ENCODE measurements at places on chromosomes 12 and 14. TPM values are rescaled to one million over a fixed set of nuclear protein-coding genes. Genes with fewer than 3 reads are reported as not detected.

Gene PPHLN1
- 30.4 TPM for polyA plus RNA-seq

Gene IGFBP6
- 75.0 TPM for polyA plus RNA-seq

Gene HOXC6
- 0.24 TPM for polyA plus RNA-seq

Gene KRT3
- not detected for polyA plus RNA-seq

Gene ASB2
- 1.8 TPM for polyA plus RNA-seq

Gene GUCY2C
- polyA plus RNA-seq, result not detected

Gene MMP19
- 92.1 TPM for polyA plus RNA-seq

Gene NPAS3
- polyA plus RNA-seq, result 0.20 TPM

Gene SLC5A8
- 1.3 TPM for polyA plus RNA-seq

Gene NUAK1
- 2.9 TPM for polyA plus RNA-seq

Gene RBM23
- polyA plus RNA-seq, result 58.1 TPM
